ENCODE measurements at places on chromosomes 6 and 20.
A peak's percentile ranks its signal among the peaks of the same experiment; 100 is the strongest.

GRCh38 chr6:145147981-145148749 lies 587.2 kb downstream of the EPM2A start:
- no peak for DNase-seq

DNA sequence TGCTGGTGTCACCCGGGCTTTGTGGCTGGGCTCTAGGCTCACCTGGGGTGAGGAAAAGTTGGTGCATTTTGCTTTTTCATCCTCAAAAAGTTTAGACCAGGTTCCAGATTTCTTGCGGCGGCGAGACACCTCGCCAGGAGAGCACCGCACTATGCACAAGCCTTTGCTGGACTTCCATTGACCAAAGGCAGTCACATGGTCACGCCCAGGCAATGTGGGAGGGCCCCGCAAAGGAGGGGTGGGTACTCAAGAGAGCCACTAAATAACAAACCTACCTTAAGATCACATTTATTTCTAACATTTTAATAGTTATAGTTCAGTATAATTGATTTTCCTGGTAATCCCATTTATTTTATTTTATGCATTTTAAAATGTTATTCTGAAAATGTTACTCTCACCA lies 3.0 kb upstream of the KIF16B start:
- DNase-seq: no peak

GRCh38 chr20:8652396-8652795 lies 416.5 kb upstream of the PLCB4 start:
- DNase-seq: no peak

DNA sequence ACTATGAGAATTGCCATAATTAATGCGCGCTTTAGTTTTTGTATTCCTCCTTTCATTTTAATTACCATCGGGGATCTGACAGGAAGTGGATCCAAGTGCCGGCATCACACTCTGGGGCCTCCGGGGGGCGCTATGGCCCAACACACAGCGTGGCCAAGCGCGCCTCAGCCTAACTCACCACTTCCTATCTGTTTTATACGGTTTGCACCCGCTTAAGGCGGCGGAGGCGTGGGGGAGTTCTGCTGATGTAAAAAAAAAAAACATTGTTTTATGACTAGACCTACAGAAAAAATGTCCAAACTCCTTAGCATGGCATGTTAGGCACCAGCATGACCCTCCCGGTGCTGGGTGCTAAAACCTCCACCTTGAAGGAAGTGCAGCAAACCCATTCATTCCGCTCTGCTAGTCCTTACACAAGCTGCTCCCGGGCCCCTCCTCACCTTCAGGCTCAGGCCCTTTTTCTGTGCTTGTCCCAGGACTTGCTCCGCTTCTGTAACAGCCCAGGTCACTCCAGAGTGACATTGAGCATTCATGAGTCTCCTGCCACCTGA lies 4.5 kb upstream of the EBF4 start:
- no peak for DNase-seq

GRCh38 chr6:33543116-33543515 lies 37.0 kb downstream of the BAK1 start:
- DNase-seq: no peak

- no peak for DNase-seq
Measured at GRCh38 chr6:125853168-125853567, 62.4 kb downstream of the NCOA7 start.

DNA sequence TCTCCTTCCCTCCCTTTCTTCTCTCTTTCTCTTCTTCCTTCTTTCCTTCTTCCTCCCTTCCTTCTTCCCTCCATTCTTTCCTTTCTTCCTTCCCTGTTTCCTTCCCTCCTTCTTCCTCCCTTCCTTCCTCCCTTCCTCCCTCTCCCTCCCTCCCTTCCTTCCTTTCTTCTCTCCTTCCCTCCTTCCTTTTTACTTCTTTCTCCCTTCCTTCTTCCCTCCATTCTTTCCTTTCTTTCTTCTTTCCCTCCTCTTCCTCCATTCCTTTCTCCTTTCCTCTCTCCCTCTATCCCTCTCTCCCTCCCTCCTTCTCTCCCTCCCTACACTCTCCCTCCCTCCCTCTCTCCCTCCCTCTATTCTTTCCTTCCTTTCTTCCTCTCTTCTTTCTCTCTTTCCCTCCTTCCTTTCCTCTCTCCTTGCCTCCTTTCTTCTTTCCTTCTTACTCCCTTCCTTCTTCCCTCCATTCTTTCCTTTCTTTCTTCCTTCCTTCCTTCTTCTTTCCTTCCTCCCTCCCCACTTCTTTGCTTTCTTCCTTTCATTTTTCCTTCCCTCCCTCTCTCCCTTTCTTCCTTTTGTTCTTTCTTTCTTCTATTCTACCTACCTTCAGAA lies 200.4 kb upstream of the SSTR4 start:
- DNase-seq: no peak

DNA sequence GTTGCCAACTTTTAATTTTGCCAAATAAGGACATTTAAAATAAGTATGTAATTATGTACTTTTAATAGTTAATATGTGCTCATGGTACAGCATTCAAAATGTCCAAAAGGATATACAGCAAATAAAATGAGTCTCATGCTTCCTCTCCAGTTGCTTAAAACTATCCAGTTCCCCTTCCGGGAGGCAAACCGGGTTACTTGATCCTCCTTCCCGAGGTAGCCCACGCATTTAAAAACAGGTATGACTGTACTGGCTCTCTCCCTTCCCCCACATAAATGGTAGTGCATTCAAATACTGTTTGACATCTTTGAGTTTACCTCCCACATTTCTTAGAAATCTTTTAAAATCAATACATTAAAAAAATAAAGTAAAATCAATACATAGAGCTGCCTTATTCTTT lies 66.4 kb downstream of the PHF20 start:
- no peak for DNase-seq

DNA sequence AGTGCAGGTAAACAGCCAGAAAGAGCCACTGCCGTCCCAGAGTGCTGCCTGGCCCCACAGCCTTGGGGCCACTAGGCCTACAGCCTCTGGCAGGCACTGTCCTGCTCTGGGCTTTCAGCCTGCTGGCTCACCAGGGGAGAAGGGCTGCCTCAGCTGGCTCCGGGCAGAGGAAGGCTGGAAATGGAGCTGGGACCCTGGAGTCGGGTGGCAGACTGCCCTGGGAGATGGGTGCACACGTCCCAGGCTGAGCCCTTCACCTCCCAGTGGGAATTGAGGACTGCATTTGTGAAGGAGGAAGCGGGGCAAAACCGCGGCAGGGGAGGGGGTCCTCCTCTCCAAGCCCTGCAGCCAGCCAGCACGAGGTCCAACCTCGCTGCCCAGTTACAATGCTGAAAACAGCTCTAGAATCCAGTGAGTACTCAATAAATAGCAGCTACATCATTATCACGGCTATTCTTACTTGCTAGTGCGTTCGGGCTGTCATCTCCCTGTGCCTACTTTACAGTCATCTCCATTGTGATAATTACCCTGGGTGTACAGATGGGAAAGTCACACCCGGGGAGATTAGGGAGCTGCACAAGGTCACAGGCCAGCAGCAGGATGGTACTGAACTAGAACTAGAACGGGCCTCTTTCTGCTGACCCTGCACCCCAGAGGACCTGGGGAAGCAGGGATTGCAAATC lies 13.1 kb downstream of the ACSS1 start:
- DNase-seq: no peak

DNA sequence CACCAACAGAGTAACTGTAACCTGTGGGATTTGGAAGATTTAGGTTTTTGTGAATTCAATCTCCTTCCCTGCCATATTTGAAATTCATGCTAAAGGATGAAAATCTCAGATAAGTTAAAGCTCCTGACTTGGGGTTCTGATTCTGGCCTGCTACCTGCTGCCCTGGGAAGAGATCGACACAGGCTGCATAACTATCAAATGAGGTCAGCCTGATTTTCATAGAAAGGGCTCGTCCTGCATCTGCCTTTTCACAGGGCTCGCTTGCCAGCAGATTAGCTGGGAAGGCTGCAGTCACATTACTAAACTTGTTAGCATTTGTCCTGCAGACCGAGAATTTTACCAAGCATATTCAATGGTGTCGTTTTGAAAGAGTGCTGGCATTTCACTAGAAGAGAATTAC lies 14.6 kb downstream of the GCLC start:
- DNase-seq: no peak

GRCh38 chr20:24862606-24863005 lies 86.5 kb upstream of the CST7 start:
- DNase-seq: no peak

DNA sequence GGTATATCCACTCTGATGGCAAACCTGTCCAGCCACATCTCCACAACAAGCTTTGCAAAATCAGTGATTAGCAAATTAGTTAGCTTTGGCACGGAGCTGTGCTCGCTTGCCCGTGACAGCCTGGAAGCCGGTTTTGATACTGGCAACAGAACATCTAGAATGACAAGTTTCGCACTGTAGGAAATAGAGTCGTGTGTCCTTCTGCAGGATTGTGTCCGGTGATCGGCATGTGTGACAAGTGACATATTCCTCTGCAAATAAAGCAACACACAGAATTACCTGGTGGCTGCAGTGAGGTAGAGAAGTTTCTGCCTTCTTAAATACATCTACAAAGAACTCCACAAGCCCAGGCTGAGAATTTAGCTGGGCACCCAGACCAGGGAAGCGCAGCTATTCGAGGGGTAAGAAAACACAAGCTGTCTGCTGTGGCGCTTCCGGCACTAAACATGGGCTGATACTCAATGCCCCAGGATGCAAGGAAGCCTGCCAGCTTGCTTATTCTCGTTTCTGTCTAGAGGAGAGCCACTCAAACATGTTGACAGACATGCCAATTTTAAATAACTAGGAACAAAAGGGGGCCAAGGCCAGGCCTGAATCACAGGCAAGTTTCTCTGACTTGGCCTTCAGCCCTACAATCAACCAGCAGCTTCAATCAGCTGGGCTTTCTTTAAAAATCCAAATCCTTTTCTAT lies 22.2 kb downstream of the EIF2S2 start:
- peak; percentile 82 for DNase-seq

DNA sequence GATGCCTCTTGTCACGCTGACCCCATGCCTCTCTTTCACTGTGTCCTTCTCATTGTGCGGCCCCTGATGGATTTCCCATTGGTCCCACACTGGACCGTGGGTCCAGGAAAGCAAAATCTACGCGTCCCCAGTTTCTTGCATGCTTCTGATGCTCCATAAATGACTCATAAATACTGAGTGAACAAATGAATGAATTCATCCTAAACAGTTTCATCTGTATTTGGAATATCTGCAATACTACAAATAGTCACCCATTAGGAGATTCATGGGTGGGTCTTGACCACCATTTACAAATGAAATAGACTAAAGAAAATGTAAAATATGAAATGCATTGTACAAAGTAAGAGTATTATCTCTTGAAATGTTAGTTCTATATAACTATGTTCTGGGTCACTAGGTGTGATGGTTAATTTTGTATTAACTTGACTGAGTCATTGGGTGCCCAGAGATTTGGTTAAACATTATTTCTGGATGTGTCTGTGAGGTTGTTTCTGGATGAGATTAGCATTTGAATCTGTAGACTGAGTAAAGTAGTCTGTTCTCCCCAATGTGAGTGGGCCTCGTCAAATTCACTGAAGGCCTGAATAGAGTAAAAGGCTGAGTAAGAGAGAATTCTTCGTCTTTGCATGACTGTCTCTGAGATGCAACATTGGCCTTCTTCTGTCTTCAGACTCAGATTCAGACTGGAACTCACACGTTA lies 448.7 kb downstream of the PREX1 start:
- DNase-seq: no peak

DNA sequence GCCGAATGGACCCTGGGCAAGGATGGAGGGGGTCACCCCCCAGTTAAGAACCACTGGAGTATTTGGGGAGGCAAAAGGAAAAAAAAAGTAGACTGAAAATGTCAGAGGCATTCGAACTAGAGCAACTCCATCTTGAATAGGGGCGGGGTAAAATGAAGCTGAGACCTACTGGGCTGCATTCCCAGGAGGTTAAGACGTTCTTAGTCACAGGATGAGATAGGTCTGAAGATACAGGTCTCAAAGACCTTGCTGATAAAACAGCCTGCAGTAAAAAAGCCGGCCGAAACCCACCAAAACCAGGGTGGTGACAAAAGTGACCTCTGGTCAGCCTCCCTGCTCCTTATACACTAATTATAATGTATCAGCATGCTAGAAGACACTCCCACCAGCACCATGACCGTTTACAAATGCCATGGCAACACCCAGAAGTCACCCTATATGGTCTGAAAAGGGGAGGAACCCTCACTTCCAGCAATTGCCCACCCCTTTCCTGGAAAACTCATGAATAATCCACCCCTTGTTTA lies 70.4 kb upstream of the KCNG1 start:
- no peak for DNase-seq

DNA sequence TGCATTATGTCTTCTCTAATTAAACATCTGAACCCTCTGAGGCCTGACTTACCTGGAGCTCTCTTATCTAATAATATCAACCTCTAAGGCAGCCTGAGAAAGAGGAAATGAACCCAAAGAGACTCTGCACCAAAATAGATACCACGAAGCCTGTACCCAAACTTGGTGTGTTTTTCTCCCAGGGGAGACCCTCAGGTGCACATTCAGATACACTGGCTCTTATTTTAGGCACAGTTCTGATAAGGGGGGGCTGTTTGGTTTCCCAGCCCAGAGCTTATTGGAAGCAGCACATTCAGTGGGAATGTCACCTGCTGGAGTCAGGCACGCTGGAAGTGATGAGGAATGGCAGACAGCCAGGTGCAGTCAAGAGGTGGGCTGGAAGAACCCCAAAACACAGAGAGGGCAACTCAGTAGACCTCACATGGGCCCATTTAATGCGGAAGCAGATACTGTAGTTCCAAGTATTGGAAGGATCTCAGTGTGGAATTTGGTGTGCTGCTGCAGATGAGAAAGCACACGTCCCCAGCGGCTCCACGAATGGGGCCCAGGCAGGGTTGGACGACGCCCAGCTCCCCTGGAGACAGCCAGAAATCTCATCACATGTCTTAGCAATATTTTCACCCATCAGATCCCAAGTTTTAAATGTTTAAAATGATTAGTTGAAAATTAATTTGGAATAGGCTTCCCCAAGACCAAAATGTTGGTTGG lies 9.7 kb upstream of the CCR6 start:
- DNase-seq: no peak

DNA sequence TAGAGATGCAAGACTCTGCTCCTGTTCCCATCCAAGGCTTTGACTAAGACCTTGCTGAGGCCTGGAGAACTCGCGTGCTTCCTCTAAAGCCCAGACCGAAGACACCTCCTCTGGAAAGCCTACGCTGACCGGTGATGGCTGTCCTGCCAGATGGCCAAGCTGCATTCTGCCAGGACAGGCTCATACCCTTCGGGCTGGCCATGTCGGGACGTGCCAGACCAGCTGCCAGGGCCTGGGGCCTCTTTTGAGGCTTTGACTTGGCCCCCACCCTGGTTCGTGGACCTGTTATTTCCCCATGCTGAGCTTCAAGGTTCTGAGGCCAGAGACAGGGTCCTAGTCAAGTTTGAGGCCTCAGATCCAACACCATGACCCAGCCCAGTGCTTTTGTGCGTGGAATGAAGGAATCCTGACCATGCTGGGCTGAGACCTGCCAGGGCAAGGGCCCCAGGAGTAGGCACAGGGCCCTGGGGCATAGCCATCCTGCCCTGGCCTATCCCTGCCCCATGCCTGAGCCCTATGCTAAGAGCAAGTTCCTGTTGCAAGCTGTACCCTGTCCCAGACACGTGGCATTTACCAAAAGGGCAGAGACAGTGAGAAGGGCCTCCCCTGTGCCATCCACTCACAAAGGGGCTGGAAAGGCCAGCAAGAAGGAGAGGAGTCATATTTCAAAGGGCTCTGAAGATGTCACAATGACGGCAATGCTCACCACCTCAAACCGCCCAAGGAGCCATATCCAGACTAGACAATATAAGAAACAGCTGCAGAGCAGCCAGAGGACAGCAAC lies 42.8 kb downstream of the MRPL14 start:
- DNase-seq: no peak

- no peak for DNase-seq
Measured at GRCh38 chr6:12147557-12148316, 135.6 kb downstream of the HIVEP1 start.

Measured in LNCaP clone FGC (cell line).